ENCODE measurements at places on chromosomes 11 and 22.

GRCh38 chr11:16186680-16187079 is 169.7 kb downstream of the SOX6 start:
- DNase-seq = no peak

- DNase-seq = peak; percentile 36
These were observed 2.5 kb downstream of the USP18 start for GRCh38 chr22:18152519-18152918.

DNA sequence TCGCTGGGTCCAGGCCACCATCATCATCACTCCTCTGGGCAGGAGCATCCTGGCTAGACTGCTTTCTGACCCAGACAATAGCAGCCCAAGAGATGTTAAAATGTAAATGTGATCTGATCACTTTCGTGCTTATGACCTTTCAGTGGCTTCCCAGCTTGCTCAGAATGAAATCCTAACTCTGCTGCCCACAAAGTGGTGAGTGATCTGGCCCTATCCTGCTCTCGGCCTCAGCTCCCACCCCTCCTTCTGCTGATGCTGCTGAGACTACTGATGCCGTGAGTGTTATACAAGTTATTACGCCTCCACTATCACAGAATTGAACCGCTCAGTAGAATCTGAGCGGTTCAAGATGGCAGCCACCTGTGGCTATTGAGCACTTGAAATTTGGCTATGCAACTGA is 26.2 kb downstream of the ELF5 start:
- no peak for DNase-seq

DNA sequence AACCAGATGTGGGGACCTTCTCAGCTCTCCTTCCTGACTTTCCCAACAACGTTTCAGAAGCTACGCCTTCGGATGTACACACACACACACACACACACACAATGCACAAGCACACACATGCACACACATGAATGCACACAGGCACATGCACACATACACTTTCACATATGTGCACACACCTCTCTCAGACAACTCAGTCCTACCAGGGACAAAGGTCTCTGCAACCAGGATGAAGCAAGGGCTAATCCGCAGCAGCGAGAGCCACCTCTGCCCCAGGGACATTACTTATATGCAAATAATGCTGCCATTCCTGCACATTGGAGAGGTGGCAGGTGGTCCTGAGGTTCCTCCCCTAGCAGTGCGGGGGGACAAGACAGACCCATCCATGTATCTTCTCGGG is 27.4 kb upstream of the LINC01488 start:
- no peak for DNase-seq

DNA sequence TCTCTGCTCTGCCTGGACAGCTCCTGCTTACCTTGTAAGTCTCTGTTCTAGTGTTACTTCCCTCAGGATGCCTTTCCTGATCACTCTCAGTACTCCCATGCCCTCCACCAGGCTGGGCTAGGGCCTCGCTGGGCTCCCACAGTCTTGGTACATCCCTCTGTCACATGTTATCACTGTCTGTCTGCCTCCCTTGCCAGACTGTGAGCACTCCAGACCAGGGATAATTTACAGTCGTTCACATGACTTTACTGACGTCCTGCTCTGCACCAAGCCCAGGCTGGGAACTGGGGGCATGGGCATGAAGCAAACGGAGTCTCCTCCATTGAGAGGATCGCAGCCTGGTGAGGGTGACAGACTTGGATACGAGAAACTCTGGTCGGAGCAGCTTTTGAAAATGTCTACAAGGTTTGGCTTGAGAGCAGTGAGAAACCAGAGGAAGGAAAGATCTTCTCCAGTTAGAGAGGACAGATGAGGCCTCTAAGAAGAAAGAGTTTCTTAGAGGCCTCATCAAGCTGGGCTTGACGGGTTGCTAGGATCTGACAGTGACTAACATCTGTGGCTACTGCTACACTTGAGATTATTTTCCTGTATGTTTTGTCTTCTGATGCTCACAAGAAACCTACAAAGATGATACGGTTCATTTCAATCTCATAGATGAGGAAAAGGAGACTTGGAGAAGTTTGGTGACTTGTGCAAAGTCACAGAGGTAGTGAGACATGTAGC is 12.5 kb downstream of the USP35 start:
- no peak for DNase-seq

DNA sequence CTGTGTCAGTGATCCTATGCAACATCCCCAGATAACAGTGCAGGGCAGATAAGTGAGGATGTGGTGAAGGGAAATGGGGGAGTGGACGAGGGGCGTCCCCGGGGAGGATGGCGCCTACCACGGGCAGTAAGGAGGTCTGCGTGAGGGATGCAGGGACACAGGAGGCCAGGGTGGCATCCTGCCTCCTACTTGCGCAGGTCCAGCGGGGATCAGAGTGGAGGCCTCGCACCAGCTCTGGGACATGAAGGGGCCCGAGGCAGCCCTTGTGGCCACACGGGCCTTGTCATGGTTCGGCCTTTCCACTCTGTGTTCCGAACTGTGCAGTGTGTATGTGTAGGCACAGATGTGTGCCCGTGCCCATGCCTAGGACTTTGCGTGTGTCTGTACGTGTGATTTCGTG is 1227.5 kb downstream of the BRD1 start:
- DNase-seq = no peak

GRCh38 chr11:2085251-2086066 is 53.7 kb downstream of the IGF2 start:
- peak; percentile 3 for DNase-seq

DNA sequence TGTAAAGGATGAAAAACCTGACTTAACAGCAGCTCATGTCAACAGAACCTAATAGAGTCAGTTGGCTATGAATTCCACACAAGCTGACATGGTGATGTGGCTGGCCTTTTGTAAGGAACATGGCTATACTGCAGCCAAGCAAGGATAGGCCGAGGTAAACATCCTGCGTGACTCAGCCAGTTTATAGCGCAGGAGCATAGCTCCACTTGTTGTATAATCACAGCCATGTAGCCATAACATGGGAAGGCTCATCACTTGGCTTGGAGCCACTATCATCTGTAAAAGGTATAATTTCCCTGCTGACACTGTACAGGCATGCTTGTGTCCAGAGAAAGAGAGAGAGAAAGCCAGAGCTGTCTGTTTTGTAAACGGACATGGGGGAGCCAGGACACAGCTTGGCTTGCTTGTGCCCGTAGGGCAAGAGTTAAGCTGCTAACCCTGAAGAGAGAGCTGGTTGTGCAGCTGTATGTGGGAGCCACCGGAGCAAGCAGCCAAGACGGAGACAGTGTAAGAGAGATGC is 104.4 kb upstream of the PLET1 start:
- no peak for DNase-seq

- DNase-seq = no peak
These were observed 363.1 kb downstream of the MN1 start for GRCh38 chr22:27438271-27438980.

DNA sequence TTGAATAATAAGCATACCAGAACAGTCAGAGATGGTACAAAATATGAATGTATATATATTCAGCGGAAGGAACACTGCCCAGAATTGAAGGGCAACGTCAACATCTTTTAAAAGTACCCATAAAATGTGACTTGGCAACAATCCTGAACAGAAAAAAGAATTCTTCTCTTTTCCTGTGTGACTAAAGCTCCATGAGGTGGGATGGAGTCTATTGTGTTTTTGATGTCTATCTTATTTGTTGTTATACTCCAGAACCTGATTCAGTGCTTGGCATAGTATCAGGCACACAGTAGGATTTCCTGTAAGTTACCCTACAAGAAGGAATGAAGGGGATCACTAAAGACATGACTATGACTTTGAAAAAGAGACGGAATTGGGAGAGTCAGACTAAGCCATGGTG is 10.3 kb downstream of the LDLRAD3 start:
- DNase-seq = no peak

- peak; percentile 1 for DNase-seq
These were observed 543.2 kb upstream of the CCDC179 start for GRCh38 chr11:23403210-23404185.

- DNase-seq = no peak
These were observed 10.7 kb upstream of the MS4A6E start for GRCh38 chr11:60316317-60316716.

GRCh38 chr11:9573775-9574621 is 528 bp downstream of the WEE1 start:
- DNase-seq = no peak

- DNase-seq = no peak
These were observed 138.1 kb downstream of the SLC1A2 start for GRCh38 chr11:35281169-35281688.

GRCh38 chr22:49331223-49331815 is 496.4 kb downstream of the BRD1 start:
- DNase-seq = no peak

- DNase-seq = peak; percentile 21
These were observed 61.0 kb downstream of the BMAL1 start for GRCh38 chr11:13338427-13339069.

DNA sequence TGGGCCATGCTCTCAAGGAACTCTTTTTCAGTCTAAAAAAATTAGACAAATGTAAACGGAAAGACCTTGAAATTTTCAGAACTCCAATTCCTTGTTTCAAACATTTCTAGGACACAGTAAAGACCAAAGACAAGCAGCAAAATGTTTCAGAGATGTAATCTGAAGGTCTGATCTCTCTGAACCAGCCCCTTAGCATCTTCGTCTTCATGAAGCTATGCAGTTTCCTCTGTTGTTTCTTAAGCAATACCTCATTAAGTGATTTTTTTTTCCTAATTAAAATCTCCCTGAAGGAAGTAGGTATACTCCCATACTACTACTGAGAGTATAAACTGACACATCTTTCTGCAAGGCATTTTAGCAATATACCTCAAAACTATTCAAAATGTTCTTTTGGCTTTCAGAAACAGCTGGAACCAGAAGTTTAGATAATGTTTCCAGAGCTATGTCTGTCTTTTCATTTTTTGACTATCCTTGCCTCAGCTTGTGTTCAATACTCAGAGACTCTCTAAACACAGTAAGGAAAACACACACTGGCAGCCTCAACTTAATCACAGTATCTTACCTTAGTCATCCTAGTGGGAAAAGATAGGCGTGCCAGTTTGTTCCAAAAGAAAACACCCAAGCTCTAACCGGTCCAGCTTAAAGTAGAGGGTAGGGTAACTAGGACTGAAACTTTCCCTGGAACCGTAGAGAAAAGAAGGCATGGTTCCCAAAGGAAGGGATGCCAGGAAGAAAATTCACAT is 25.1 kb downstream of the SBF2 start:
- DNase-seq = no peak

GRCh38 chr11:121389651-121390050 is 62.5 kb upstream of the SORL1 start:
- no peak for DNase-seq

DNA sequence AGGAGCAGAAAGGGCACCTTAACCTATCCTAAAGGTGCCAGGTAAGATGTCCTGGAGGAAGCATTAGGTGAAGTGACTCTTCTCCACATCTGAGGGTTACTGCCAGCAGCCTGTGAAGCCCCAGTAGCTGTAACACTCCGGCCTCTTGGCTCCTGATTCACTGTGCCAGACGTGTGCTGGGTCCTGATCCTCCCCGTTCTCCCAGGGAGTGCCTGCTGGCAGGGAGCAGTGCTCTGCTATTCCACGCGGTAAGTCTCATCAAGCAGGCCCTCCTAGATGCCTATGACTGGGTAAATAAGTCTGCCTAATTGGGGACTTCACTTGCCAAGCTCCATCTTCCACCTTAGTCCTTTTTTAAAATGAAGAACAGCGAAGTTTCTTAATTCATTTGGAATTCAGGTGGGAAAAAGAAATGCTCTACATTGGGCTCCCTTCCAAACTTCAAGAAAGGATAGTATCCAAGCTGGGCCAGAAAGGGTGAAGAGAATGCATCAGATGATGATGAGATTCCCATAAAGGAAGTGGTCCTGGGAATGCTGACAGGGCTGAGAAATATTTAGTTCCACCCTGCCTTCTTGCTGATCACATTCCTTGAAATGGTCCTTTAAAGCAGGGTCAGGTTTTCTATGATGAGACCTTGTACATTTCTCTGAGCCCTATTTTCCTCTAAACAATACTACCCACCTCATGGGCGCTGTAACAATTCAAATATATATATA is 188.0 kb downstream of the MAML2 start:
- no peak for DNase-seq

GRCh38 chr22:39388261-39389011 is 11.1 kb upstream of the TAB1 start:
- peak; percentile 94 for DNase-seq

DNA sequence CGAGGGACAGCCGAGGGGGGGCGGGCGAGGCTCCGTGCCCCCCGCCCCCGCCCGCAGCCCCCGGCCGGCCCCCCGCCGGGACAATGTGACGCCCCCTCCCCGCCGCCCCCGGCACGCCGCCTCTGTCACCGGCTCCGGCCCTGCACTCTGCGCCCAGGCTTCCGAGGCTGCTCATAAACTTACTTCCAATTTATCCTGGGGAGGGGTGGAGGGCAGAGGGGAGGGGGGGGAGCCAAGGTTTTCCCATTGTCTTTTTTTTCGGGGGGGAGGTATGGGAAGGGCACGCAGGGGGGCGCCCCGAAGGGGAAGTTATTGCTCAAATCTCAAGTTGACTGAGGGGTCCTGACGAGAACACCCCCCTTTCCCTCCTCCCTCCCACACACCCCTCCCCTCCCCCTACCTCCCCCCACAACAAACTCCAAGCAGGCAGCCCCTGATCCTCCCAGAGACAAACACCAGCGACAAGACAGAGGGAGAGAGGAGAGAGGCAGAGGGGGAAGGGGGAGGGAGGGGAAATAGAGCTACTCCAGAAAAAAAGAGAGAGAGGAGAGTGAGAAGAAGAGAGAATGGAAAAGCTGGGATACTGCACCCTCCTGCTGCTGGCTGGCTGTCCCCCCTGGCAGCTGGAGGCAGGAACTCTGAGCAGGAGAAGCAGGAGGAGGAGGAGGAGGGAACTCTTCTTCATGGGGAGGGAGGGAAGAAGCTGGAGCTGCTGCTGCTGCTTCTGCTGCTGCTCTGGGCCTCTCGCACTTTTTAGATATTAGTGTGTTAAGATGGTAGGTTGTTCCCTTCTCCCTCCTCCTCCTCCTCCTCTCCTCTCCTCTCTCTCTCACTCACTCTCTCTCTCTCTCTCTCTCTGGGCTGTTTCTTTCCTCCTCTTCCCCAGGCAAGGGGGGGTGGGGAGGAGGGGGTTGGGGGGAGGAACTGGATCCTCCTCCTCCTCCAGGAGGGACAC is 631 bp downstream of the PHF21A start:
- DNase-seq = peak; percentile 67

DNA sequence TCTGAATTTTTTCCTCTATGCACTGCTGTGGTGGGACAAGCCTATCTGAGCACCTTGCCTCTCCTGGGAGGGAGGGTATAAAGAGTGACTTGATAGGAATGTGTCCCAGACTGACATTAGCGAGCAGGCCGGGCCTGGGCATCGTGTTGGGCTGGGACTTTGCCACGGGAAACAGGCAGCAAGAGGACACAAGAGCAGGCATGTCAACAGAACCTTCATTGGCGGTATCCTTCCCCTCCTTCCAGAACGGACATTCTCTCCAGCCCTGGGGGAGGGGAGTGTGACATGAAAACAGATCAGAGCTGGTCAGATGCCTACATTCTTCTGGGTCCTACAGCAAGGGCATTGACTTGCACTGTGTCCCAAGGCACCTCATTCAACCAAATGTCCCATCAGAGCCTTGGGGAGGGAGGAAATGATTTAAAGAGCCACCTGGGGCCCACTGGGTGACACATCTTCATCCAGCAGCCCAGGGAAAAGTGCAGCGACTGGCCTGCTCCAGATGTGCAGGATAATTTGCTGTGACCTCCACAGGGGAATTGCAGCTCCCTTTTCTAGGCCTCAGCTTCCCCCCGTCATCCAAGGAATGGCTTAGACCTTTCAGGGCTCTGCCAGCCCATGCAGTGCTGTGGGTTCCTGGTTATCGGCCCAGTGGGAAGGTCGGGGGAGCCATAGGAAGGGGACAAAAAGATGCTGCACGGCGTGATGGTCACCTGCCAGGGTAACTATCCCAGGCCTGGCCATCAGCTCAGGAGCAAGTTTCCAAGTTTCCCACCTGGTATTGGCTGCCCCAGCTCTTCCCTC is 21.8 kb upstream of the UVRAG start:
- DNase-seq = no peak

GRCh38 chr11:74646954-74647353 is 54.6 kb downstream of the POLD3 start:
- DNase-seq = no peak

Data from CD8-positive, alpha-beta T cell (primary cell).